Muscle of leg (tissue), 16 donors: ENCODE measurements at places on chromosomes 13 and 19. TPM values are rescaled to one million over a fixed set of nuclear protein-coding genes. Genes with fewer than 3 reads are reported as not detected.

The IGFL3 gene
- not detected for total RNA-seq

The TBXA2R gene
- 0.53 TPM for total RNA-seq

The VSTM2B gene
- 0.27 TPM for total RNA-seq

The PLVAP gene
- 23.1 TPM for total RNA-seq

The IQCN gene
- total RNA-seq: 1.5 TPM

- no peaks in the 10 kb centered on the region for H3K36me3 ChIP-seq
- H3K4me1 ChIP-seq: peaks cover 11% of the 10 kb centered on the region
- no peak overlapping the region for H3K27ac ChIP-seq
Measured at GRCh38 chr13:110559986-110560385, 1.5 kb downstream of the RAB20 start.

DNA sequence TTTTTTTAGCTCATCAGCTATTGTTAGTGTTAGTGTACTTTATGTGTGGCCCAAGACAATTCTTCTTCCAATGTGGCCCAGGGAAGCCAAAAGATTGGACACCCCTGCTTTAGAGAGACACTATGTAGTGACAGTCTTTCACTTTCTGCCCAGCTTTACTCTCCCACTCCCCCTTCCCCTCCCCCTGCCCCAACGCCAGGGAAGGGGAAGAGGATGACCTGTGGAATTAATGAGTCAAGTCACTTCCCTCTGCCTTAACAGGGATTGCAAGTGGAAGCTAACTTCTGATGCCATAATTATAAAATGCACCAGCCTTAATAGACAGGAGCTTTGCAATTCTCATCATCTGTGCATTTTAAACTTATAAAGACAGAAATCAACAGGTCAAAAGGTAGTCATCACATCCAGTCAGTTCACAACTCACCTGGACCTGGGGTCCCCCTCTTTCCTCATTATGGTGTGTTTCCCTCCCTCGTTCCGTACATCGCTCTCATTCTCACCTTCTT lies 1.6 kb downstream of the ZNF415 start:
- H3K27me3 ChIP-seq: no peaks in the 10 kb centered on the region
- peaks cover 8% of the 10 kb centered on the region for H3K4me1 ChIP-seq
- no peak overlapping the region for H3K4me3 ChIP-seq
- peak; percentile 7 for DNase-seq

GRCh38 chr19:47231215-47232054 lies 436 bp upstream of the BBC3 start:
- H3K36me3 ChIP-seq: no peaks in the 10 kb centered on the region
- DNase-seq: peak; percentile 88
- peak overlapping the region; percentile 55 for H3K4me3 ChIP-seq

- no peak overlapping the region for H3K27ac ChIP-seq
- H3K4me3 ChIP-seq: no peak overlapping the region
- DNase-seq: no peak
- no peaks in the 10 kb centered on the region for H3K27me3 ChIP-seq
Measured at GRCh38 chr13:74200081-74200480, 65.9 kb upstream of the KLF12 start.

DNA sequence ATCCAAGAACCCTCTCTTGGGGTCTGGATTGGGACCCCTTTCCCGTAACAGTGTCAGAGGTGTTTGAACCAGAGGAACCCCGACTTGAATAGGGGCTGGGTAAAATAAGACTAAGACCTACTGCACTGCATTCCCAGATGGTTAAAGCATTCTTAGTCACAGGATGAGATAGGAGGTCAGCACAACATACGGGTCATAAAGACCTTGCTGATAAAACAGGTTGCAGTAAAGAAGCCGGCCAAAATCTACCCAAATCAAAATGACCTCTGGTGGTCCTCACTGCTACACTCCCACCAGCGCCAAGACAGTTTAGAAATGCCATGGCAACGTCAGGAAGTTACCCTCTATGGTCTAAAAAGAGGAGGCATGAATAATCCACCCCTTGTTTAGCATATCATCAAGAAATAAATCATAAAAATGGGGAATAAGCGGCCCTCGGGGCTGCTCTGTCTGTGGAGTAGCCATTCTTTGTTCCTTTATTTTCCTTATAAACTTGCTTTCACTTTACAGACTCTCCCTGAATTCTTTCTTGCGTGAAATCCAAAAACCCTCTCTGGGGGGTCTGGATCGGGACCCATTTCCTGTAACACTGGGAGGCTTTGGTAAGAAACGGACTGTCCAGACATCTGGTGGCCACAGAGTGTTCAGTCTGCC lies 4.4 kb upstream of the SIN3B start:
- H3K27me3 ChIP-seq: no peaks in the 10 kb centered on the region
- peaks cover 17% of the 10 kb centered on the region for H3K4me1 ChIP-seq
- no peaks in the 10 kb centered on the region for H3K36me3 ChIP-seq
- peak overlapping the region; percentile 90 for H3K27ac ChIP-seq
- DNase-seq: peak; percentile 96

- no peak overlapping the region for H3K27ac ChIP-seq
- no peak for DNase-seq
- no peaks in the 10 kb centered on the region for H3K27me3 ChIP-seq
- no peak overlapping the region for H3K4me3 ChIP-seq
Measured at GRCh38 chr13:29101905-29102304, 281.8 kb downstream of the MTUS2 start.
